ENCODE measurements at places on chromosomes 2 and 18. TPM values are rescaled to one million over a fixed set of nuclear protein-coding genes. Genes with fewer than 3 reads are reported as not detected.

- no peak for DNase-seq
These were observed 235.0 kb upstream of the RGPD4 start for GRCh38 chr2:107591561-107592279.

DNA sequence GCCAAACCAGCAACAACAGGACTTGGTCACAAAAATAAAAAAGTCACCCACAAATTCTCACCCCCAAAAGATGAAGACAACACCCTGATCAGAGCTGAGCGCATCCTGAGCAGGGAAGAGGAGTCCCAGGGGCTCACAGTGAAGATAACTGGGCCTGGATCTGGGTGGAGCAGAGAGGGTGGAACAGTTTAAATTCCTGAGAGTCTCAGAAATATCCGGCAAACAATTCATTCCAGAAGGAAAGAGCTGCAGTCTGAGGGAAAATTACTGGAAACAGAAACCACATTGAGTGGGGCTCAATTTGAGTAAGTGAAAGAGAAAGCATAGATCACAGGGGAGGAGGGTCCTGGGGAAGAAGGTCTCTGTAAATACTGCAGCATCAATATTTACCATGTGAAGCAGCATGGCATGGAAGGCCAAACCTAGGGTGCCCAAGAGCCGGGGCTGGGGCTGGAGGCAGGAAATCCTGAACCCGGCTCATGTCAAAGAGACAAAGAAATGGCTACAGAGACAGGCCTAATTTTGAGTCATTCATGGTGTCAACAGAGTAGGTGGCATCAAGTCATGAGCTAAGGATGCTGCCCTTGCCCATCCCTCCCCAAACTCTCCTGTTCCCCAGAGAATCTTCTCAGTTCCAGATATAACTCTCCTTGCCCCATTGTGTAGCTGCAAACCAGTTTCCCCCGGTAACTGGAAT is 61.4 kb upstream of the ZBTB7C start:
- DNase-seq = no peak

DNA sequence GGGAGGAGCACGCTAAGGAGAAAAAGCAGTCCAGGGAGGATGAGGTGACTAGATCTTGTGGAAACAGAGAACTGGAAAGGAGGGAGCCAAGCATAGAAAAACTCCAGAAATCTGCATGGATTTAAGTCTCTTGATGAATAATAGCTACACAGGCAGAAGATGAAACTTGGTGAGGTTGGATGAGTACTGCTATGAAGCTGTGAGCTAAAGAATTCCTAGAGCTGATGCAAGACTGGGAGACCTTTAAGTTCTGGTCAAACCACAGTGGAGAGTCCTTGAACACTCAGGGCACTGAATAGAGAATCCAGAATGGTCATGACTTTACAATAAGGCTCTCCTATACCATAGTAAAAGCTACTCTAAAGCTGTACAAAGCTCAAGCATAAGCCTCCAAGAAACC is 18.4 kb upstream of the PIEZO2 start:
- DNase-seq = no peak

DNA sequence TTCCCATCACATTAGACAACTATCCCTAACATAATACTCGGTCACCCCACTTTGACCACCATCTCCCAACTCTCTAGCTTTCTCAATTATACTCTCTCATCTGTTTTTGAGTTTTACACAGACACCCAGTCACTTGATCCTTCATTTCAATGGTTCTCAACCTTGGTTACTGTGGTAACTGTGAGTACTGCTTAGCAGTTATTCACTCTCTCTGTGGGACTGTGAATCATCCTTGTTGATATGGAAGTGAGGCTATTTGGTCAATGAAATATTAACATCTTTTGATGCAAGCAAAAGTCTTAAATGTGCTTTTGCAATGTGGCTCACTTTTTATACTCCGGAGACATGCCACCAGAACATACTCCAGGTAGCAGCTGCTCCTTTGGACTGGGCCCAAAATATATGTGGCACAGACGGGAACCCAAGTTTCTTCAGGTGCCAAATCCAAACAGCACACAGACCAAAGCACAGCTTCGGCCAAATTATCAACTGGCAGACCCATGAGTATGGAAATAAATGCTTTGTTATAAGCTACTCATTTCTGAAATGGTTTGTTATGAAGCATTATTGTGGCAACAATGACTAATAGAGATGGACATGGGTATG is 75.0 kb upstream of the SLC25A52 start:
- DNase-seq = no peak

Gene BCL11A
- total RNA-seq = not detected

All from A172 (cell line).